ENCODE measurements at places on chromosomes 6 and 20. TPM values are rescaled to one million over a fixed set of nuclear protein-coding genes. Genes with fewer than 3 reads are reported as not detected.

Gene MLN
- total RNA-seq = not detected

Gene IL20RA
- total RNA-seq = not detected

Gene PGC
- total RNA-seq = not detected

Gene GPLD1
- 19.7 TPM for total RNA-seq

Gene CEP162
- total RNA-seq = 28.2 TPM

Gene TCF21
- total RNA-seq = not detected

Gene FHL5
- total RNA-seq = 0.63 TPM

Gene LST1
- total RNA-seq = not detected

Gene WFDC10B
- not detected for total RNA-seq

Gene BHLHE23
- 0.94 TPM for total RNA-seq

Gene DNAH8
- under 0.01 TPM for total RNA-seq

Gene SCUBE3
- 2.8 TPM for total RNA-seq

Gene DEFB132
- not detected for total RNA-seq

Gene BPIFB2
- total RNA-seq = not detected

Gene ALDH8A1
- total RNA-seq = 13.1 TPM

Gene TMEM170B
- total RNA-seq = 56.0 TPM

Gene KCNB1
- 14.4 TPM for total RNA-seq

Gene ADGRF5
- 11.3 TPM for total RNA-seq

Gene EGFL8
- total RNA-seq = 5.9 TPM

Gene SPTLC3
- total RNA-seq = 0.63 TPM

Gene SUMO4
- total RNA-seq = 19.4 TPM

Gene KCNK16
- total RNA-seq = not detected

Gene YIPF3
- total RNA-seq = 71.4 TPM
